ENCODE measurements at places on chromosomes 1 and 21. TPM values are rescaled to one million over a fixed set of nuclear protein-coding genes. Genes with fewer than 3 reads are reported as not detected.
A peak's percentile ranks its signal among the peaks of the same experiment; 100 is the strongest.

GRCh38 chr1:27201295-27201694, 33.1 kb upstream of the WDTC1 start:
- no peak for DNase-seq

DNA sequence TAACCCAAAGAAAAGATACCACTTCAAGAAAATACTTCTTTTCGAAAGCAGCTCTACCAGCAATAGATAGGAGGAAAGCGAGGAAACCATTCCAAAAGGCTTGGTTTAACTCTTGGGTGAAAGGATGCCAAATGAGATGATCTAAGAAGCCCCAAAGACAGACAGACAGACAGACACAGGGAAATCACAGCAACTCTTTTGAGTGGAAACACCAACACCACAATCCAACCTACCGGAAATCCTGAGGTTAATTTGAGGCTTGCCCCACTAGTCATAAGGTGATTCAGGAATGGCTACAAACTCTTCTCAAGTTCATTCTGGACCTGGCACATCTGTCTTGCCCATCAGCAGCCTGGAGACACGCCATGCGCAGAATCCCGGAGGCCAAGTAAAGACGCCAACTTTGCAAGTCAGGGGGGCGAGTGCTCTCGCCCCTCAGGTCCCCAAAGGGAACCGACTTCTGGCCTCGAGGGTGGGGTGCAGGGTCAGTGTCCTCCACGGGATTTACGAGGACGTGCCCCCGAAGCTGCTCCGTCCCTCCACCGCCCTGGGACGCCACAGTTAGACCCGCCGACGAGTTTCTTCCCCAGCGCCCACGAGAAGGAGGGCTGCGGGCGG, 778 bp downstream of the EVI5 start:
- peak; percentile 31 for DNase-seq

- peak; percentile 72 for DNase-seq
Measured at GRCh38 chr1:34924759-34925555, 4.5 kb downstream of the DLGAP3 start.

- DNase-seq, result peak; percentile 74
Measured at GRCh38 chr1:169529068-169529642, 43.4 kb upstream of the SLC19A2 start.

- no peak for DNase-seq
Measured at GRCh38 chr1:65526049-65526556, 105.6 kb downstream of the LEPR start.

GRCh38 chr1:183702087-183702812, 49.1 kb upstream of the APOBEC4 start:
- no peak for DNase-seq

GRCh38 chr1:179061360-179062282, 20.2 kb upstream of the TOR3A start:
- no peak for DNase-seq

DNA sequence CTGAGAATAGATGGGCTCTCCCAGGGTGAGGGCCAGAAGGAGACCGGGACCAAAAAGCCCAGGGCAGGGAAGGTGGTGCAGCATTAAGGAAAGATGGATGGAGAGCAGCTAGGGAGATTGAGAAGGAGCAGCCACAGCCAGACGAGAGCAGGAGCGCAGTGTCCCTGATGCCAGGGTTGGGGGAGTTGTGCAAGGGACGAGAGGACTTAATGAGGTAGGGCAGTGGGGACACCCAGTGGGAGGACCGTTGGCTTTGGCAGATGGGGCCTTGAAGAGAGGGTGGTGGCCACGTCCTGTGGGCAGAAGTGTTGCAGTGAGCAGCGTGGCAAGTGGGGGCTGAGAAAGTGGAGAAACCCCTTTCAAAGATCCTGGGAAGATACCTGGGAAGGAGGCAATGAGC, 38.0 kb upstream of the KDM4A start:
- no peak for DNase-seq

- no peak for DNase-seq
Measured at GRCh38 chr1:86823386-86823785, 90.5 kb downstream of the SELENOF start.

GRCh38 chr21:44911384-44912157, 9.1 kb downstream of the ITGB2 start:
- no peak for DNase-seq

- no peak for DNase-seq
Measured at GRCh38 chr1:78688697-78689096, 39.1 kb downstream of the IFI44 start.

DNA sequence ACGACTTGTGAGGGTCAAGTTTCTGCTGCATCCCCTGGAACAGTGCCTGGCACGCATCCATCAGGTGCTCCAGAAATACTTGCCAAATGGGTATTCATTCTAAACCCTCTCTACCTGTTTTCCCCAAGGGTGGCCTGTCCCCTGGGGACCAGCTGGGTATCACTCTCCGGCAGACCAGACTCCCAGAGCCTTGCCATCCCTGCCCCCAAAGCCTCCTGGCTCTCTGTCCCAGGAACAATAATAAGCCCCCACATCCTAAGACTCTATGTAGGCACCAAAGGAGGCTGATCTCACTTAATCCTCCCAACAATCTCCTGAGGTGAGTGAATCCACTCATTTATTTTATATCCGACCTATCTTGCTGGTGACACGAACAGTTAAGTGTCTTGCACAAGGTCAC, 96.7 kb downstream of the MRPL37 start:
- DNase-seq, result no peak

- DNase-seq, result peak; percentile 54
Measured at GRCh38 chr1:78004719-78005447, at the start of gene DNAJB4. TSS of gene DNAJB4 (plus strand) at chr1:78004939. CDS start at chr1:78005111, 172 bp downstream.

- no peak for DNase-seq
Measured at GRCh38 chr1:234603221-234604204, 6.5 kb downstream of the IRF2BP2 start.

GRCh38 chr21:25406887-25407579, 200.2 kb downstream of the MRPL39 start:
- no peak for DNase-seq

- DNase-seq, result no peak
Measured at GRCh38 chr1:245348626-245349025, 193.8 kb downstream of the KIF26B start.

- no peak for DNase-seq
Measured at GRCh38 chr1:1956101-1956500, 37.0 kb upstream of the TMEM52 start.

GRCh38 chr1:7408771-7409150, 362.3 kb upstream of the VAMP3 start:
- DNase-seq, result peak; percentile 9

DNA sequence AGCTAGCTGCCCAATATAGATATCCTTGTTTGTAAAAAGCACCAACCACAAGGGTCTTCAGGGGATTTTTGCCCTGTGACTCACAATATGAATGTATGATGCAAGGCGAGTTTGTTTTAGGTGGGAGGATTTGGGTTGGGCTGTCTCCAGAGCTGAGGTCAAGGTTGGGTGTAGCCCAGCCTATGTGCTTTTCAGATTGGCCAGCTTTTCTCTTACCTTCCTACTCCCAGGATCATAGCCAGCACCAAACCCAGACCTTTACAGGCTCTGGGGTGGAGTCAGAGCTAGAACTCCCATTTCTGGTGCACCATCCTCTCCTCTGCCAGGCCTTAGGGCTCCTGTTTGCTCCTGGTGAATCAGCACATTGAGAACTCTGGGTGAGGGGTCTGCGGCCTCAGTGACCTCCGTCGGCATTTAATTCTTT, 55.6 kb upstream of the GCLM start:
- no peak for DNase-seq

- no peak for DNase-seq
Measured at GRCh38 chr1:113732802-113733201, 26.5 kb downstream of the PHTF1 start.

GRCh38 chr1:15423355-15424077, 13.8 kb downstream of the EFHD2 start:
- DNase-seq, result no peak

DNA sequence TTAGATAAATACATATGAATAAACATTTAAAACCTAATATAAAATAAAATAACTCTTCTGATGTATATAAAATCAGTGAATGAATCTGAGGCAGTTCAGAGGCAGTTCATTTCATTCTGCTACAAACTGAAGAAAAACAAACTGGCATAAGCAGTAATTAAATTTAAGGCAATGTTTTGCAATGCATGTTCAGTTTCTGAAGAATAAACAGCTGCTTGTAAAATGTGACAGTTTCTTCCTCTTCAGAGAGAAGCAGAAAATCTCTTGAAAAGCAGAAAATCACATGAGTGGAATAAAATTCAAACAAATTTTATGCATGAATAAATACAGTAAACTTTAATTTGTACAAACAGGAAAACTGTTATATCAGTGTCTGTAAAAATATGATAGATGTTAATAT, 643.7 kb downstream of the KCNT2 start:
- no peak for DNase-seq

DNA sequence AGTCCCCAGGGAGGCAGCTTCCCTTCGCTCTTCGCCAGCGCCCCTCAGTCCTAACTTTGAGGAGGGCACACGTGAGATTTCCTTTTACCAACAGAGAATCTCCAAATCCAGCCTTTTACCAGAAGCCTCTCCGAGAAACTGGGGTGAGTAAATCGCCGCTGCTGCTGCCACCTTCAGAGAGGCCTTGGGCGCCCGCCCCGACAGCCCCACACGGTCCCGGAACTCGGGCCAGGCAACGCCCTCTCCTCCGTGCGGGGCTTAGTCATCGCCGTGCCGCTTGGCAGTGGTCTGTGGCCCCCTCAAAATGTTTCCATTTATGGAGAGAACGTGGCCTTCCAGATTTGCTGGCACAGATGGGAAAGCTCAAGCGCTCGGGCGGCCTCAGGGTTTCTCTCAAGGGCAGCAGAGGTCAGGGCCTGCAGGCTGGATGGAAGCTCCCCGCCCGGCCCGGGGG, 41.4 kb upstream of the COL6A2 start:
- DNase-seq, result peak; percentile 38

SYT11 gene
- 0.28 TPM for total RNA-seq

OR2G6 gene
- total RNA-seq, result not detected

TTLL7 gene
- total RNA-seq, result 3.4 TPM

CCDC27 gene
- not detected for total RNA-seq

C1orf226 gene
- 11.5 TPM for total RNA-seq

ITLN1 gene
- not detected for total RNA-seq

CYP4Z1 gene
- total RNA-seq, result not detected

NCF2 gene
- total RNA-seq, result not detected

PIGR gene
- total RNA-seq, result not detected

ZMYM1 gene
- 29.4 TPM for total RNA-seq

THEM5 gene
- not detected for total RNA-seq

GADD45A gene
- 22.8 TPM for total RNA-seq

GPR153 gene
- 9.6 TPM for total RNA-seq

ESPN gene
- total RNA-seq, result 59.3 TPM

SPRR3 gene
- not detected for total RNA-seq

AQP10 gene
- not detected for total RNA-seq

CAPN8 gene
- total RNA-seq, result not detected
